ENCODE measurements at places on chromosomes 1 and 21.

DNA sequence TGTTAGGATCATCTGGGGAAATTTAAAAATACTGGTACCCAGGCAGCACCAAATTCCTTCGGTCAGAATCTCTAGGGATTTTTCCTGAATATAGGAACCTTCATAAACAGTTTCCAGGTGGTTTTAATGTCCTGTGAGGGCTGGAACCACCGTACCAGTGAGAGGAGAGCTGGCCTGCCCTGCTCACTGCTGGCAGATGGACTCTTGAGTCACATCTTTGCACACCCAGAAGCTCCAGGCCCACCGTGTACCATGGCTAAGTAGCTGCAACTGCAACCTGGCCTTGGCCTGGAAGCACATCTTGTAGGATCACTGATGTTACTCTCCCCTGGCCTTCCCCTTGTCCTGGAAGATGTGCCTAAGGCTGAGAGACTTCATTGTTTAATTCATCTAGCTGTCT is 181.5 kb downstream of the DISC1 start:
- DNase-seq: no peak

GRCh38 chr1:40339420-40340323 is 22.6 kb upstream of the COL9A2 start:
- DNase-seq: no peak

GRCh38 chr1:156194300-156194652 is 372 bp downstream of the SLC25A44 start:
- no peak for DNase-seq

- no peak for DNase-seq
Observed at GRCh38 chr1:9269721-9270120, 23.0 kb upstream of the SPSB1 start.

DNA sequence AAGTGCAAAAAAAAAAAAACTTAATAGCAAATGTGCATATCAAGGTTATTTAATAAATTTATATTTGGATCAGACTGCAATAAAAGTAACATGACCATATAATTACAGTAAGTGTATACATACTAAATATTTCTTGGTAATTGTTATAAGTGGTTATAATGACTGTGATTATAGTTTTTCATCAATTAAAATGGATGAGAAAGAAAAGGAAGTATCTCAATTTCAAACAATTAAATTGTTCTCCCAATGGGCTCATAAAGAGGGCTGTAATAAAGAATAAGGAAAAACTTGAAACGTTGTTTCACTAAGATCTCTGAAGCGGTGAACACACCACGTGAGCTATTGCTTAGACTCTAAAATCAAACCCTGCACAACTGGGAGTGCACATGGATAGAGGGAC is 104.1 kb downstream of the CDC42BPA start:
- DNase-seq: no peak

- DNase-seq: no peak
Observed at GRCh38 chr1:43011020-43011419, 52.4 kb upstream of the SLC2A1 start.

Data from naive B cell (primary cell).